ENCODE measurements at places on chromosomes 2 and 18.

- no peak for DNase-seq
These were observed 441.3 kb downstream of the RND3 start for GRCh38 chr2:150046211-150046610.

DNA sequence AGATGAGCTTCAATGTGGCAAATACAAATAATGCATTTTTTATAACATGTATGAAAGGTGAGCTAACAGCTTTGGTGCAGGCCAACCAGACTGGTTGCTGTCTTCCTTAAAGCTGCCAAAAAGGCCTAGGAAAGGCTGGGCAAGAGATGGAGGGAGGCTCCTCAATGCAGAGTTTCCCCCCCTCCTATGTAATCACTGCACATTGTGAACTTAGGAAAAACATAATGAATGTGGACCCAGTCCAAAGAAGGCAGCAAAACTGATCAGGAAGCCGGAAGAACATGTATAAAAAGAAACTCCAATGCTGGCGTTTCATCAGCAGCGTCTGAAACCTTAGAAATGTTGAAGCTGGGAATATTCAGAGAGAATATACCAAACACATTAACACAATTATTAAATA, 84.2 kb upstream of the LYPD6 start:
- DNase-seq: no peak

GRCh38 chr18:2948038-2948437, 64.9 kb downstream of the LPIN2 start:
- DNase-seq: no peak

GRCh38 chr2:68766376-68766845, 31.8 kb downstream of the ARHGAP25 start:
- peak; percentile 84 for DNase-seq

DNA sequence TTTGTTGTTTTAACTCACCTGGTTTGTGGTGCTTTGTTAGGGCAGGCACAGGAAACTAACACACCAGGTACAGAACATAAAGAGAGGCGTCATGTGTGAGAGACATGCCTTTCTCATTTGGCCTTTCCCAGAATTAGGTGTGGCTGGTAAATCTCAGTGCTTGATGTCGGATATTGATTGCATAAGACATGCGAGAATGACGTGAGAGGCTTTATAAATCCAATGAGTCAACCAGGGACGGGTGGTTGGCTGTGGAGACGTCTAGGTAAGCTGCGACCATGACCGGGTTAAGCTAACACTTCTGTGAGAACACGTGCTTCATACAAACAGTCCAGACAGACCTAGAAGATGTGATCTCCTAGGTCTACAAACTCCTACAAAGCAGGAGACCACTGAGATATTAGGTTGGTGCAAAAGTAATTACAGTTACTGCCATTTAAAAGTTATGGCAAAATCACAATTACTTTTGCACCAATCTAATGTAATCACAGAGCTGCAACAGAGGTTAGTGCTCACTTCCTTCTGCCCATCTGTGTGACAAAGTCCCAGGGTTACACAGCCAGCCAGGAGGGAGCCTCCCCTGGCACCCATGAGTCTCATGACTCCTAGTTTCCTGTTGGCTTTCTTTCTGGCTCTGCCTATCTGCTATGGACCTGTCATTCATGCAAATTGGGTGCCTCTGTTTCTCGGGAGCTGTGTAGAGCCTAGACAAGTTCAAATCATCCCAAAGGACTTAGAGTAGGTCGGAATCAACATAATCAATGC, 98.9 kb upstream of the ATP8B1 start:
- DNase-seq: no peak

DNA sequence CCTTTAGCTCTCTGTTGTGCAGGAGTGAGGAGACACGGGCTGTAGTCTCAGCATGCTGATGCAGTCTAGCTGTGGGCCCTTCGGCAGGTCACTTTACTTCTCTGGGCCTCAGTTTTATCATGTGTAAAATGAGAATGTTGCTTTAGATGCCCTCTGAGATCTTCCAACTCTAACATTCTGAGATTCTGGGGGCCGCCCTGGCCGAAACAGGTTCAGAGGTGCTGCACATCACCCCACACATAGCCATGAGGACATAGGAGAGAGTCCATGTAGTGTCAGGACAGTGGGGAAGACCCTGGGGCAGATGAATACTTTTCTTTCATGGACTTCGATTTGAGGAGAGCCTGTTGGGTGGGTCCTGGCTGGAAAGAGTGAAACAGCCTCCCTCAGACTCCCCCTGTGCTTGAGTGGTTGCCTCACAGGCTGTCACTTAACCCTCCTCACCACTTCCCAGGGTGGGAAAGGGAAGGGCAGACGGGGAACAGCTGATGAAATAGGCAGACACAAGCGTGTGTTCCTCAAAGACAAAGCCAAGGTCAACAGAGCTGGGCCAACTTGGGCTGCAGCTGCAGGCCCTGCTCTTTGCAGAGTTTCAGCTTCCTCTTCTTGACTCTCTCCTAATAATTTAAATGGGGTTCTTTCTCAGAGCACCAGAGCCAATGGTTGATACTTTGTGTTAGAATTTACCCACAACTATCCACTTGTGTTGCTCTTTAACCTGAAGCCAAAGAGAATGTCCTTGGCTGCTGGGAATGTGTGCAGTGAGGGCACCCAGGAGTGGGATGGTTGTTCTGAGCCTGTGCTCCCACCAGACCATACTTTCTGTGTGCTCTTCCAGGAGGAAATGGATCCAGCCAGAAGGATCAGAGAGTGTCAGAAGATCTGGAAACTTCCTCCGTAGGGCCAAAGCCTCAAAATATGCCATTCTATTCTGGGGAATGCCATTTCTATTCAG, 14.7 kb upstream of the MRPL33 start:
- DNase-seq: no peak

DNA sequence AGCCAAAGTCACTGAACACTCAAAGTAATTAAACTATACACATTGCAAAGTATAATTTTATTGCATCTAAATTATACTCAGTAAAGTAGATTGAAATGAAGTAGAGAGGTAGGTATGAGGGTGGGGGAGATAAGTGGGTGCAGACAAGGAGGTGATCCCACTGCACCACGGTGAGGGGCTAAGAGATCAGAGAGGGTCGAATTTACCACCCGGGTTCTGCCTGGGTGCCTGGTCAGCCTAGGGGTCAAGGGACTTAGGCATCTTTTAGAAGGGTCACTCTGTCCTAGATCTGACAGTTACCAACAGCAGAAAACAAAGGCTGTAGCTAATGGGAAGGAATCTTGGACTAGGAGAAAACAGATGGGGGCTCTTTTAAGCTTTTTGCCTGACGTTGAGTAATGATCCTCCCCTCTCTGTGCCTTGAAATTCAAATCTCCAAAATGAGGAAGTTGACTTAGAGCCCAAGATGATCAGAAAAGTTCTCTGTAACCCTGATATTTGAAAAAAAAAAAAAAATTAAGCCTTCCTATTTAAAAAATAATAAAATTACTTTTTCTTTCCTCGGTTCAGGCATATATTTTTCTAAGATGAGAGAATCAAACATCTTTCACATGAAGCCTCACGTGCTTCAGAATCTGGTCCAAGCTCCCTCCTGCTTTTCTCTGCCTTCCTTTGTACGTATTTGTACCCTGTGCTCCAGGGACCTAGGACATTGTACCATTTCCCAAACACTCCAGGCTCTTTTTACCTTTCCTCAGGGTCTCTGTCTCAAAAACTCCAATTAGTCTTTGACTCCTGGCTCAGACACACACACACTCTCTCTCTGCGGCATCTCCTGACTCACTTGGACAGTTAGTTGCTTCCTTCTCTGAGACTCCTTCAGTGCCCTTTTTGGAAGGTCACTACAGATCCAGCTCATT, 353.9 kb downstream of the CYRIA start:
- DNase-seq: no peak

- no peak for DNase-seq
These were observed 39.3 kb upstream of the C1GALT1C1L start for GRCh38 chr2:43715300-43716098.

DNA sequence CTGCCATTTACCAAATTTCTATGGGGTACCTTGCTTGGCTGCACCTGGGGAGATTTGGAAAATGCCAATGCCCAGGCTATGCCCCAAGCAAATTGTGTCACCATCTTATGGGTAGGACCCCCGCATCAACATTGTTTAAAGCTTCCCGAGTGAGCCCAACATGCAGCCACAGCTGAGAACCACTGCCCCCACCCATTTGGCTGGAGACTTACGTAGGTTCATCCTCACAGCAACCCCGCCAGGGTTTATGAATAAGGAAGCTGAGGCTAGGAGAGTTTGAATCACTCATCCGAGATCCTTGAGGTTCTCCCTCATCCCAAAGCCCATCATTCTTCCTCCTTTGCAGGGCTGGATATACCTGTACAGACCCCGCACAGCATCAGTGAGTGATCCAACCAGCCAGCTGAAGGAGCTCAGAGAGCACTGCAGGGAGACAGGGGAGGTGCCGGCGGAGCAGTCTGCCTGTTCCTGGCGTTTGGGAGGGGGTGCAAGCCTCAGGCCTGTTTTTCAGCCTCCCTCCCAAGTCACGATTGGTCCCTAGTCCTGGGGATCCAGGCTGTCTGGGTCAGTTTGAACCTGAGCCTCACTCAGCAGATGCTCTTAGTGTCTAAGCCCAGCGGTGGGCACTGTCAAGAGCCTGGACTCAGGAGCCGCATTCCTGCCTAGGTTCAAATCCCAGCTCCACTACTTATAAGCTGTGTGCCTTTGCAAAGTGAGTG, 164.9 kb downstream of the SMAD7 start:
- no peak for DNase-seq
